ENCODE measurements at places on chromosomes 7 and 10.

DNA sequence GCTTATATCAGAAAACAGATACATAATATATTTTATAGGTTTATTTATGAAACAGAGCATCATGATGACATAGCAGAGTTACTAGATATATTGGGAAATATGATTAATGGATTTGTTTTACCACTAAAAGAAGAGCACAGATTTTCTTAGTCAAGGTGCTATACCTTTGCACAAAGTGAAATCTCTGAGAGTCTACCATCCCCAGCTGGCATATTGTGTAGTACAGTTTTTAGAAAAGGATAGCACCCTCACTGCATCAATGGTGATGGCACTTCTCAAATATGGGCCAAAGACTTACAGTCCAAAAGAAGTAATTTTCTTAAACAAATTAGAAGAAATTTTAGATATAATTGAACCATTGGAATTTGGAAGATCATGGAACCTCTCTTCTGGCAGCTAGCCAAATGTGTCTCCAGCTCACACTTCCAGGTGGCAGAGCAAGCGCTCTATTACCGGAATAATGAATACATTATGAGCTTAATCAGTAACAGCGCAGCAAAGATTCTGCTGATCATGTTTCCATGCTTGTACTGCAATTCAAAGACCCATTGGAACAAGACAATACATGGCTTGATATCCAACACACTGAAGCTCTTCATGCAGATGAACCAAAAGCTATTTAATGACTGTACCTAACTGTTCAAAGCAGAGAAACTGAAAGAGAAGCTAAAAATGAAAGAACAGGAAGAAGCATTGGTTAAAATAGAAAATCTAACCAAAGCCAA lies 21.9 kb upstream of the CREB3L2 start:
- no peak for DNase-seq

GRCh38 chr10:79022565-79023230 lies 46.1 kb upstream of the ZMIZ1 start:
- no peak for DNase-seq

DNA sequence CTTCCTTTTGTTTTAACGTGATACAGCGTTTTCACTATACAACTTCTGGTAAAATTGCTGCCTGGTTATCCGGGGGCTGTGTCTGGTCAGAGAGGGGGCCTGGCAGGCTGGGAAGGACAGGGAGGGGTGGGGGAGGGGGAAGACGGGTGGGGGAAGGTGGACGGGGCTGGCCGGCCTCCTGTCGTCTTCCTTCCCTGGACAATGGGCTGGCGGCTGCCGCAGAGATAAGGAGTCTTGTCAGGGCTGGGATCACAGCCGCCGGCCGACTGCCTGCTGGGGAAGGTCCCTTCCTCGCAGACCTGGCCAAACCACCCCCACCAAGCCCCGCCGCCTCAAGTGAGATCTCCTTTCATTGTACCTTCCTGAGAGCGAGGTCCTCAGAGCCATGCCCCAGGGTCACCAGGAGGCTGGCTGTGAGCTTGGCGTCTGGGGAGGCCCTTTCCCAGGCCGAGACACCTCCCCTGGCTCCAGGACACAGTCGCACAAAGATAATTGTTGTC lies 151.2 kb upstream of the TNRC18 start:
- no peak for DNase-seq

DNA sequence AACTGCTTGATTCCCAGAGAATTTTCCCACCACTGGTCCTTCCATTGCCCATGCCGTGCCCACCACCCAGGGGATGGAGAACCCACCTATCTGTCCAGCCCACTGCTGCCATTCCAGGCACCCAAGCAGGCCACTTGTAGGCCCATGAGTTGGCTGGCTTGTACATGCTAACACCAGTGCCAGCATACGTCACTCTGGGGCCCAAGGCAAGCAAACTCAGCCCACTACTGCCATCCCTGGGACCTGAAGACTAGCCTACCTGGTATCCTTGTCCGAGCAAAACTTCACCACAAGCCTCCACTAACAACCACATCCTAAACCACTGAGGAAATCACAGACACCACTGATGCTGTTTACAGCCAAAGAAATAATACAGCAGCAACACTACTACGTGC lies 44.7 kb upstream of the CDK6 start:
- no peak for DNase-seq

- no peak for DNase-seq
Observed at GRCh38 chr10:102997998-102998397, 79.9 kb downstream of the CNNM2 start.

DNA sequence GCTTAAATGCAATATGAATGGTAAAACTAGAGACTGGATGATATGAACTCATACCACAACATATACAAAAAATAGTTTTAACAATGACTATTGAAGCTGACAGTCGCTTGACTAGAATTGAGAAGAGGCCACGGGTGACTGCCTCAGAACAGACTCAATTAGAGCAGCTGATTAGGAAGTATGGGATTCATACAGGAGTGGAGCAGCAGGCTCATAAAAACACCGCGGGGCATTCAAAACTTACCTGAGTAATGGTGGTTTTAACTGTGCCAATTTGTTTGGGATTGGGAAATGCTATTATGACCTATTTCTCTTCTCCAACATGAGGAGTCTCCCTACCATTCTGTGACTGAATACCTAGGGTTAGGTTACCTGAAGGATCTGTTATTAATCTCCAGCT lies 2.1 kb downstream of the CADPS2 start:
- no peak for DNase-seq

GRCh38 chr10:119250641-119251314 lies 43.4 kb downstream of the GRK5 start:
- DNase-seq, result peak; percentile 77

DNA sequence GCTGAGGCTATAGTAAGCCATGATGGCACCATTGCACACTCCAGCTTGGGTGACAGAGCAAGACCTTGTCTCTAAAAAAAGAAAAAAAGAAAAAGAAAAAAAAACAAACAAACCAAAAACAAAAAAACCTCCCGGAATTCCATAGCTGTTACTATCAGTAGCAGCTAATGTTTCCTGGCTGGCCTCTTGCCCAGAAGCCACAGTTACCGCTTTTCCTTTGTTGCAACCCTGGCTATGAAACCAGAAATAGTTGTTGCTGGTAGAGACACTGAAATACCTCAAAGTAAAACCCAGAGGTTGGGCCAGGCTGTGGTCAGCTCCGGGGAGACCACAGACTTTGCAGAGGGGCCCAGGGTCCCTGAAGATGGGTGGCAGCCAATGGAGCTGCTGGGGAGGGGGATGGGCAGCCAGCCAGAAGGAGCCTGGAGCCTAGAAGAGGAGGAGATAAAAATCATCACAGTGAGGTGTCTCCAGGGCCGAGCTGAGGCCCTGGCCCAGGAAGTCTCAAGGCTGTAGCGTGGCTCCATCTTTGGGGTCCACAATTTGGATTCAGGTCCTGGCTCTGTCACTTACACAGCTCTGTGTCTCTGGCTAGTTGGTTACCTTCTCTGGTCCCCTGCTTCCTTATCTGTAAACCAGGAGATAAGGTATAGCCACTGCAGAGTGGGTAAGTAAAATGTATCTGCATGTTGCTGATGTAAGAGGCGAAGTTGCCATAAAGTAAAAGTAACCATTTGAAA lies 3.4 kb upstream of the CHST12 start:
- DNase-seq, result peak; percentile 100

GRCh38 chr7:5631152-5631551 lies 150.3 kb downstream of the RNF216 start:
- DNase-seq, result no peak

GRCh38 chr7:92735707-92736106 lies 100.7 kb downstream of the CDK6 start:
- DNase-seq, result no peak

- DNase-seq, result no peak
Observed at GRCh38 chr7:152759949-152760853, 649 bp downstream of the ACTR3B start.

DNA sequence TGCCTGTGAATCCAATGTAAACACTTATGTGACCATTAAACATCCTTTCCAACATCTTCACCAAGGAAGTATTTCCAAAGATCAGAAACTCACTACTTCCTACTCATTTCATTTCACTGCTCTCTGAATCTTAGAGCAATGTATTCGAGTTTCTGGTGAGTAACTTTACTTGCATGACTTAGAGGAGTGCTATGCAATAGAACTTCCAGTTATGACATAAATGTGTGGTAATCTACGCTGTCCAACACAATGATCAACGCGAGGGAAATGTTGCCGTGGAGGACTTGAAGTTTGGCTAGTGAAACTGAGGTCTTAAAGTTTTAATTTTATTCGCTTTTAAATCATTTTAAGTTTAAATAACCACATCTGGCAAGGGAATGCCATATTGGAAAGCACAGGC lies 1326.3 kb downstream of the XPNPEP1 start:
- DNase-seq, result no peak

DNA sequence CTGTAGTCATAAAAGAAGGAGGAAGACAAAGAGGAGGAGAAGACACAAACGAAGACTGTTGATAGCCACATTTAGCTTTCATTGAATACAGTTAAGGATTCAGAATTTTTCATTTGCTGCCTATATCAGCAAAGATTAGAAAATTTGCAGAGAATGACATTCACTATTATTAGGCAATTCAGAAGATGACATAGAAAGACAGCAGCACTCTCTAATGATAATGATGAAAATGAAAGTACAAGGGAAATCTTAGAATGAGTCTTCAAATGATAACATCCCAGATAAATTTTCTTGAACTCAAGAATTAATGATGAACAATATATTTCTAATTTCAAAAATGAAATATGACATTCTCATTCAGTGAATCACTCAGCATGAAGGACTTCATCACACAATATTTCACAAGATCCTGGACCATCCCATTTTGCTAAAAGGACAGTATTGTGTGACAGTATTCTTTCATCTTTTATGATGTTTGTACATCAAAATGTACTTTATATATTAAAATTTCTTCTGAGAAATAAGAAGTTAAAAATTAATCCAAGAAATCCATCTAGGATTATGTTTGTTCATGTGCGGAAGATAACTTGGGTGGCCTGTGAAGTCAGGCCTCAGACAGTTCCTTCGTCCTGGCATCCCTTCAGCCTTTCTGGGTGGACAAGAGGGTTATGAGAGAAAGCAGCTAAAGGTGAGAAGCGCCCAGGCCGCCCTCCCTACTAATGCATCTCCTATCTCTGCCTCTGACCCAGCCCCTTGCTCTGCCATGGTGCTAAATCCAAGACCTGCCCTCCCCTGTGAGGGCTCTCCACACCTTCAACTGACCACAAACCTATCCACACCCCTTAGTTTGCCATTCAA lies 47.4 kb upstream of the CAMK2B start:
- DNase-seq, result no peak

- peak; percentile 71 for DNase-seq
Observed at GRCh38 chr7:101602484-101603241, 26.4 kb downstream of the MYL10 start.

GRCh38 chr10:88793712-88794299 lies 8.7 kb upstream of the LIPM start:
- peak; percentile 67 for DNase-seq

DNA sequence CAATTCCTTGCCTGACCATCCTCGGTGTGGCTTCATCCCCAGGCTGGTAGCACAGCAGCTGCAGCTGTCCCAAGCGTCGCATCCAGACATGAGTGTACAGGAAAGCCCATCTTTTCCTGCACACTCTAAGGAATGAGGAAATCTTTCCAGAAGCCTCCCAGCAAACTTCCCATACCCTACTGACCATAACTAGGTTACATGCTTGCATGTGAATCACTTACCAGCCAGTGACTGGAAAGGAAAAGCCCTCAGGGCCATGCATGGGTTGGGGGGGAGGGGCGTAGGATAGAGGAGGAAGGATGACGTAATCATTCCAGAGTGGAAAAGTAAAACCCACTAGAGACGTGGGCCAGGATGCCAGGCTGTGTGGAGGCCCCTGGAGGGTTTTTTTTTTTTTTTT lies 18.9 kb upstream of the ZNF212 start:
- DNase-seq, result no peak

- DNase-seq, result no peak
Observed at GRCh38 chr7:68971634-68972340, 626.5 kb upstream of the AUTS2 start.

Data from H4 (cell line).